BJ (cell line): ENCODE measurements at places on chromosomes 5 and 9. TPM values are rescaled to one million over a fixed set of nuclear protein-coding genes. Genes with fewer than 3 reads are reported as not detected.

Gene CDX1
- polyA plus RNA-seq = 0.39 and 0.97 TPM in 2 replicates

Gene DNM1
- polyA plus RNA-seq = 6.4 and 8.4 TPM in 2 replicates

Gene TAF11L5
- polyA plus RNA-seq = not detected in 2 replicates

Gene CENPK
- polyA plus RNA-seq = 4.8 and 7.1 TPM in 2 replicates

Gene FAM221B
- polyA plus RNA-seq = not detected in 2 replicates

Gene S100Z
- not detected in 2 replicates for polyA plus RNA-seq

Gene CARD9
- polyA plus RNA-seq = 12.9 and 21.3 TPM in 2 replicates

Gene NIPSNAP3A
- 40.6 and 62.8 TPM in 2 replicates for polyA plus RNA-seq

Gene PCDHA8
- polyA plus RNA-seq = 0.01 and 0.02 TPM in 2 replicates

Gene CDH6
- 2.9 and 3.8 TPM in 2 replicates for polyA plus RNA-seq

Gene GRM6
- not detected in 2 replicates for polyA plus RNA-seq

Gene FYB1
- polyA plus RNA-seq = 0.06 and 0.09 TPM in 2 replicates

Gene FCN2
- polyA plus RNA-seq = not detected in 2 replicates

Gene GALNT12
- 4.2 and 4.8 TPM in 2 replicates for polyA plus RNA-seq

Gene TAF11L11
- polyA plus RNA-seq = not detected in 2 replicates

Gene MARCHF6
- 110 and 174 TPM in 2 replicates for polyA plus RNA-seq

Gene HTR1A
- polyA plus RNA-seq = not detected in 2 replicates

Gene BNC2
- 15.3 and 17.5 TPM in 2 replicates for polyA plus RNA-seq

Gene TMEM215
- polyA plus RNA-seq = not detected in 2 replicates

Gene ZNG1F
- polyA plus RNA-seq = 1.1 and 4.4 TPM in 2 replicates

Gene FAM78A
- 0.37 and 1.1 TPM in 2 replicates for polyA plus RNA-seq

Gene PCDHB13
- 0.16 and 0.23 TPM in 2 replicates for polyA plus RNA-seq

Gene SLC25A2
- not detected in 2 replicates for polyA plus RNA-seq

Gene NSG2
- 0.04 and 0.05 TPM in 2 replicates for polyA plus RNA-seq

Gene IRX2
- polyA plus RNA-seq = 1.8 and 2.7 TPM in 2 replicates

Gene HACD4
- polyA plus RNA-seq = 4.3 and 8.6 TPM in 2 replicates
